ENCODE measurements at places on chromosomes 3 and 15.

DNA sequence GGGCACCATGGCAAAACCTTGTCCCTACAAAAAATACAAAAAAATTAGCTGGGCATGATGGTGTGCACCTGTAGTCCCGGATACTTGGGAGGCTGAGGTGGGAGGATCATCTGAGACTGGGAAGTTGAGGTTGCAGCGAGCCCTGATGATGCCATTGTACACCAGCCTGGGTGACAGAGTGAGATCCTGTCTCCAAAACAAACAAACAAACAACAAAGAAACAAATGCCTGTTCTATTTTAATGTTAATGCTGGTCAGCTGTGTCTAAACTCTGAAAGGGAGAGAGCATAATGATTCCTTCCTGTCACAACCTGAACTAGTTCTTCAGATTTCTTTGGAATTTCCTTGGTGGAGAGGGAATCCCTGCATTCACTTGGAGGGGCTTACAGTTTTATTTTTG, 413.0 kb upstream of the TBL1XR1 start:
- DNase-seq = no peak

- DNase-seq = no peak
These were observed 31.0 kb downstream of the SRPRB start for GRCh38 chr3:133836497-133837158.

DNA sequence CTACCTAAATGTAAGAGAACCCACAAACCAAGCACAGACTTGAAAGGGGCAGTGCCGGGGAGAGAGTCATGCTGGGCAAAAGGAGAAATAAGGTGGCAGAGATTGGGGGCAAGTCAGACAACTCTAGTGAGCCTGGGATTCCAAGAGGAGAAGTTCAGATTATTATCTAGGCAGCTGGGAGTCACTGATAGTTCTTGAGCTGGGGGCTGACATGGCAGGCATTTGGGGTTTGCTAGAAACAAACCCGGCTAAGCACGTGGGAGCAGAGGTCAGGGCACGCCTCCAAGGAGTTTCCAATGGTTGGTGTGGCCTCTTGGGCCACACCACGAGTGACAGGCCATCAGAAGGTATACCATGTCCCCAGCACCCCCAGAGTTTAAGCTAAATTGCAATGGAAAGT, 27.6 kb downstream of the SLC6A6 start:
- DNase-seq = no peak

DNA sequence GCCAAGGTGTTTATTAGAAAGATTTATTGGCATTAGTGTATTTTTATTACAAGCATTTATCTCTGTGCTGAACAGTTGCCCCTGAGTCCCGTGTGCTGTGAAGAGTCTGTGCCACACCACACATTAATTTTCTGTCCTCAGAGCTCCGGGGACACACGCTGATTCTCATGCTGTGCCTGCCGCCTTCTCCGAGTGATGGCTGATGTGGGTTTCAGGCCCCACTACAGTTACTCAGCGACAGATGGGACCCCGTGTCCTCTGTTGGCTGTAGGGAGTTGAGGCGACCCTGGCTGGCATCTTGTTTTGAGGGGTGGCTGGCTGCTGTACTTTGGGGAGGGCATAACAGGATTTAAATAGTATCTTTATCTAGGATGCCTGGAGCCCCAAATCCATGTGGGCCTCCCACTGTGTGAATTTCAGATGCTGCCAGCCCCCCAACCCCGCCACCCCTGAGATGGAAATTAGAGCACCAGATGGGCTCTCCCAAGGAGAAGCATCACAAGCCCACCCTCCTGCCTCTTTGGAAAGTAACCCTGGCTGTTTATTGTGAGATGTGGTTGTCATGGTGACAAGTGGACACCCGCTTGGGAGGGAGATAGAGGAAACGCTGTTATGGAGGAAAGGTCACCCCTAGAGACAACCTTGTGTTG, 185.6 kb downstream of the APBA2 start:
- no peak for DNase-seq

DNA sequence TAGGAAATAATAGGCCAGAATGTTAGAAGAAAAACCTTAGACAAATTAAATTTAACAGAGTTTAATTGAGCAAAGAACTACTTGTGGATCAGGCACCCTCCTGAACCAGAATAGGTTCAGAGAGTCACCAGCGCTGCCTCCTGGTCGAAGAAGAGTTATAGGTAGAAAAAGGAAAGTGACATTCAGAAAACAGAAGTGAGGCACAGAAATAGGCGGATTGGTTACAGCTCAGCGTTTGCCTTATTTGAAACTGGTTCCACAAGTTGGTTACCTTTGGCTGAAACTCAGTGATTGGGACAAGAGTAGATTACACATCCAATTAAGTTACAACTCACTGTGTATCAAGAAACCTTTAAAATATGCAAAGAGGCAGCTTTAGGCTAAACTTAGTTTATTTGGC, 4.4 kb downstream of the AADAC start:
- no peak for DNase-seq

GRCh38 chr3:140552898-140553297, 125.0 kb upstream of the TRIM42 start:
- DNase-seq = no peak

DNA sequence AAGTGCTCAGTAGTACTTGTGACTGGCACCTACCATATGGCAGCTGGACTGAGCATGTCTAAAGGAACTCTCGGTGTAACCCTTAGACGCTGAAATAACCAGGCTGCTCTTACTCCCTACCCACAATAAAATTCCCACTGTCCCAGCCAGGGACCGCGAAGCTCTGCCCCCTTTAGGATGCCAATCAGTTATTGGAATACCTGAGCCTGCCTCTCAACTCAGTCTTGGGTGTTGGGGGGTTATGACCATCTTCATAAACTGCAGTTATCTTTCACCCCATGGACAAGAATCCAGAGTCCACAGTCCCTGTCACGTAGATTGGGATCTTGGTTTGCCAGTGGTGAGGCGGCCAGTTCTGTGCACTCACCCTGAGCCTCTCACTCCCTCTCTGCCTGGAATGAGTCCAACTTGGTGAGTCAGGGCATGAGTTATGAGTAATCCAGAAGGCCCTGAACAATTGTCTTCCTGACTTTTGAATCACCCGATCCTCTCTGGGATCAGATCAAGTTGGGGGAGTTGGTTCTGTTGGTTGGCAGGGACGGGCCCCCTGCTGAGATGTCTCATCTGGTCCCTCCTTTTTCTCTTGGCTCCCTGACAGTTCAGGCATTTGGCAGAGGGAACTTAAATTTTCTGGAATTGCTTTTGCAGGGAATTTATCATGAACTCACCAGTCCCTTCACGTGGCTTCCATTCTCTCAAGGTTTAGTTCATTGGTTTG, 120.1 kb upstream of the UBE2E1 start:
- no peak for DNase-seq

- peak; percentile 23 for DNase-seq
These were observed 50.6 kb downstream of the IQSEC1 start for GRCh38 chr3:13022348-13023234.

- DNase-seq = no peak
These were observed 45.4 kb downstream of the DZIP1L start for GRCh38 chr3:138070006-138070405.

DNA sequence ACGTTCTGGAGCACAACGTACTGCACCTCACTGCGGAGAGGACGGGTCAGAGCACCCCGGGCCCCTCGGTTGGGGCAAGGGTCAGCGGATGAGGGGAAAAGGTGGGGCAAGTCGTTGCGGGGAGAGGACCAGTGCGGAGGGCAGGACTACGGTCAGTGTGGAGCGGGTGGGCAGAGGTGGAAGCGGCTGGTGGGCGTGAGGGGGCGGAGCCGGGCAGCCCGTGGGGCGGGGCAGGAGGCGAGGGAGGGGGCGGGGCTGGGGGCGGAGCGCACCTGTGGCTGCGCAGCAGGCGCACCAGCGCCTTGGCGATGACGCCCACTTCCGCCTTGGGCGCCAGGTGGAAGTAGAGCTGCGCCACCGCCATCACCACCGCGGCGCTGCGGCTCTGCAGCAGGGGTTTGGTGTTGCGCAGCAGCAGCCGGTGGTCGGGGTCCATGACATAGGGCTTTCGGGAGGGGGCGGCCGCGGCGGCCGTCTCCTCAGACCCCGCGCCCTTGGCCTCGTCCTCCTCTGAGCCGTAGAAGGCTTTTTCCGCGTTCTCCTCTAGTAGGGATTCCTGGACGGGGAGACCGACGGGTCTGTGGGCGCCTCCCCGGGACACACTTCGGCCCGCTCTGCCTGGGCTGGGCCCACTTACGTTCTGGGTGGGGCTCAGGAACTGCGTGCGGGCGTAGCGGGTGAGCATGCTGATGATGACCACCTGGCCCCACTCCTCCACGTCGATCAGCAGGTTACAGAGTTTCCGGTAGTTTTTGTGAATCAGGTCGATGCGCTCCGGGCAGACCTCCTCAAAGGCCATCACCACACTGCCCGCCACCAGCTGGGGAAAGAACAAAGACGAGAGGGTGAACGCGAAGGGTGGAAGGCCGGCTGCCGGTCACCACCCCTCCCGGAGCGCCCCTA, 29.2 kb downstream of the AP3B2 start:
- peak; percentile 90 for DNase-seq

DNA sequence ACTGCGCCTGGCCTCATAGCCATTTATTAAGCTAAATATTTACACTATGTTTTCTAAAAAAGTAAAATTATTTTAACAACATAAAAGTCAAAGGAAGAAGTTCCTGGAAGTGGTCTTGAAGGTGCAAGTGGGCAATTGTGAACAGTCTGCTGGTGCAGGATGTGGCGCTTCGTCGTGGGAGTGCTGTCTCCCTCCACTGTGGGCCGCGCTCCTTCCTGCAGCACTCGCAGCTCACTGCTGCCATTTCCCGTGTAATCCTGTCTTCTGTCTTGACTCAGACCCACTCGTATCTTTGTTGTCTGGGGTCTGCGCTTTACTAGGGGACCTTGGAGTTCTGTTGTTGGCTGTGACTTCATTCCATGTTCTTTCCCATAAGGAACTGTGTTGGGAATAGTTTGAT, 56.3 kb downstream of the APBA2 start:
- DNase-seq = no peak

DNA sequence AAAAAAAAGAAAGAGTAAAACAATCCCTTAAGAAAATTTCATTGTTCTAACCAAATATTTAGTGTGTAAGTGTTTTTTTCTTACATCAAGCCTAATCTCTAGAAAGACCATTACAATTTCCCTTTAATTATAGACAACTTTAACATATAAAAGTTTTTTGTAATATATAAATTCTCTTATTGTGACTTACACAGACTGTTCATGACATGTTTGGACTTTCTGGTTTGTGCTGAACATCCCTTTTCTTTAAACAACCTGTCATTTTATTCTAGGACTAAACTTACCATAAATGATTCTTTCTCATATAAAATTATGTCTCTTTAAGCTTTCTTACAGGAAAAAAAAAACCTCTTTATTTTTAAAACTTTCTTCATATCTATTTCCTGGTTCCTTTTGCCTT, 13.0 kb upstream of the BTLA start:
- DNase-seq = no peak

DNA sequence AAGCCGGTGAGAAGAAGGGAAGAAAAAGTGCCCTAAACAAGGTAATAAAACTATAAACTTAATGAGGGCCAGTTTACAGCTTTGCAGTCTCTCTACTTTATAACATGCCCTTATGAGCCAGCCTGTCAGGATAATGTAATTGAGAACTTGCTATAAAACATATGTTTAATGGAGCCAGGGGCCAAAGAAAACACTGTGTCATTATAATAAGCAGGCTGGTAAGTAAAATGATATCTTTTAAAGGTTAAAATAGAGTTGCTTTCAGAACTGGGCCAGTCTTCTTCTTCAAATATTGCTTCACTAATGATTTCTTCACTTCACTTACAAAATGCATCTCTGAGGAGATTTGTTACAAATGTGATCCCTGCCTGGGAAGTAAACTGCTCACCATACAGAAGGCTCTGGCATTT, 192.5 kb downstream of the SHOX2 start:
- no peak for DNase-seq

DNA sequence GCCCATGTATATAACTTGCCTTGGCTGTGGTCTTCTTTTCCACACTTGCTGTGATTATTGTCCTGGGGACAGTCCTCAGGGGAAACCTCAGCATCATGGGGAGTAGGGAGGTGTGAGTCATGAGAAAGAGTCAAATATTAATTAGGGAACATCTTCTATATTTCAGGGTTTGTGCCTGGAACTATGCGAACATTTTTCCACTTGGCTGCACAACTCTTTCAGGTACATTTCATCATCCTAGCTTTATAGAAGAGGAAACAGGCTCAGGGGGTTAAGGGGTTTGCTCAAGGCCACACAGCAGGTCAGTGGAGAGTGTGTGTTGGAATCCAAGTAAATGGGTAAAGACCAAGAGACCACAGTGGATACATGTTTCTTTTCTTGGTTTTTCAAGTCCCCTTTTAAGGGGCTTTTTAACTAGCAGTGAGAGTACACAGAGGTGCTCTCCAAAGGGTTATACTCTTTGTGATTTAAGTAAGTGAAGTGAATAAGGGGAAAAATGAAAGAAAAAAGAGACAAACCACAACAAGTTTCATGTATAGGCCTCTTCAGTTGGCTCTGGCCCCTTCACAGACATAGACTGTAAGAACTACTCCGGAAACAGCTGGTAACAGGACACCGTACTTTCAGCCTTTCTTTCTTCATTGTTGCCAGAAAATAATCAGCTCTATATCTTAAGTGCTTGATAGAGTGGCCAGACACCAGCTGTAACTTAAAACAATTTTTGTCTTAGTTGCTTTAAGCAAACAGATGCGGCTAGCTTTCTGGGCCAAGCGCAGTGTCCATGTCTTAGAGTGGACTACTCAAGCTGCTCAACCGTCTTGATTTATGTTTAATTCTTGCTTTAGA, 64.6 kb downstream of the EEFSEC start:
- DNase-seq = no peak

- DNase-seq = no peak
These were observed 61.1 kb downstream of the SCN11A start for GRCh38 chr3:38990621-38991020.

DNA sequence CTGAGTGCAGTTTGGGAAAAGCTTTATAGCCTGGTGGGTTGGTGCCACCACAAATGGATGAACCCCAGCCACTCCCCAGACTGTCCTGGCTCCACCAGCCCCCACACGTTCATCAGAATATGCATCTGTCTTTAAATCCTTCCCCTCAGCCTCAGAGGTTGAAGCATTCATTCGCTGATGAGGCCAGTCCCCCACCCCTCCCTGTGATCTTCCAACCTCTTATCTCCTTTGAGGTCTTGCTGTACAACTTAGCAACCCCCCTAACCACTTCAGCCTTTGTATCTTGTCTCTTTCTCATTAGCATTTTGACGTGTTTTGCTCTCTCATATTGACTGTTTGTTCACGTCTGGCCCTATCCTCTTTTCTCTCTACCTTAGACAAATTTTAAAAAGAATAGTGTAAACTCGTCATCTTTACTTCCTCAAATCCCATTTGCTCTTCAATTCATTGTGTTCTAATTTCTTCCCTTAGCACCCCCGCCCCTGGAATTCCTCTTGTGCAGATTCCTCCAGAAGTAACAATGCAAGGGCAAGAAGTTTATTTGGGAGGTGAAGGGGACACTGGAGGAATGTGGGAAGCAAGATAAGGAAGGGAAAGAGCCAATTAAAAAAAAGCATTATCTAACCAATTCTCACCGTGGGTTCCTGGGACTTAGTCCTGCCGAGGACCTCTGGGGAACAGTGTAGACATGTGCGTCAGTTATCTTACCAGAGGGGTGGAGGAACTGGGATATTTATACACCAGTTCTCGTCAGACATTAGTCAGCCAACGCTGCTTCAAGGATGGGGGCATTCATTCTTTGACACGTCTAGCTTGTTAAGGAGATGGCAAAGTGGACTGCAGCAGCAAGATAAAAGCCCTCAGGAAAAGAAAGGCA, 38.6 kb downstream of the MOBP start:
- DNase-seq = no peak

All from NCI-H1436 (cell line).